ENCODE measurements at places on chromosomes 5 and 9.

DNA sequence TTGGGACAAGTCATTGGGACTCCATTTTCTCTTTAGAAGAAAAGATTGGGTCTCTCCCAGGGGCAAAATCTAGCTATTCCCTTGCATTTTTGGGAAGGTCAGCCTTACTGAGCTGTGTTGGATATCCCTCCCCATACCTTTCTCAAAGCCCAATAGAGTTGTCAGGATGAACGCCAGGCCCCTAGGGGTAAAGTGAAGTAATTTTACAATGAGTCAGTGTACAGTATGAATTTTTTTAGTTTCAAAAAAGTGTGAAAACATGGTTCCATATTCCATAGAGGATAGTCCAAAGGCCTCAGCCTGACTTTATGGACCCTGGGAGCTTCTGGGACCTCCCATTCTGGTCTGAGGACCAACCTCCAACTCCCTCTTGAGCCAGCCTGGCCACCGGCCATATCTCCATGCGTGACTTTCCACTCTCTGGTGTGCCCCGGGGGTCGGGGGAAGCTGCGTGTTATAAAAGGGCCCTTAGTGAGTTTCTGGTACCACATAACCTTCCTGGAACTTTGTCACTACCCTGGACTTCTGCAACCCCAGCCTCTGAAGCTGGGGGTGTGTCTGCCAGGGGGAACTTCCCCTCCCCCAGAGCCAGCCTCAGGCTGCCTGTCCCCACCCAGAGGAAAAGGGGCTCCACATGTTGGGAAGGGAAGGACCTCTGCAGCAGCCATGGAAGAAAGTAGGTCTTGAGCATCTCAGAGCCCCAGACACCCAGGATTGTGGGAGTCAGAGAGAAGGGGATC lies 52.4 kb upstream of the SYNPO start:
- DNase-seq: no peak

- peak; percentile 42 for DNase-seq
These were observed at the start of gene PCDHGB3 for GRCh38 chr5:141369994-141370848. TSS of gene PCDHGB3 (plus strand) at chr5:141370242. CDS start at chr5:141370395, 153 bp downstream.

DNA sequence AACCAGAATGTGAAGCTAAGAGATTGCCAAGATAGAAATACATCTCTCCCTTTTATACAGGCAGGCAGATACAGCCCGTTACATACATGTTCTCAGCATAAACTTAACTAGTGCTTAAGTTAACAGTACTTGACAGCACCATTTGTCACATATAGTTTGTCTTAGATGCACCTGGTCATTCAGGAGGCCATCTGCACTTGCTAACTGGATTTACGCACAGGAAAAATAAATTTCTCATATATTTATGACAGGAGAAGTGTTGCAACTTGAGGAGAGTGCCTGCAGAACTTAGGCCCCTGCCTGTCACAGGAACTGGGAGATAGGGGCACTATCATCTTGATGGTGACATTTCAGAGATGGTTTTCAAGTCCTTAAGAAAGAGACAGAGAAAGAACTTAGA lies 1462.1 kb upstream of the CDH9 start:
- no peak for DNase-seq

DNA sequence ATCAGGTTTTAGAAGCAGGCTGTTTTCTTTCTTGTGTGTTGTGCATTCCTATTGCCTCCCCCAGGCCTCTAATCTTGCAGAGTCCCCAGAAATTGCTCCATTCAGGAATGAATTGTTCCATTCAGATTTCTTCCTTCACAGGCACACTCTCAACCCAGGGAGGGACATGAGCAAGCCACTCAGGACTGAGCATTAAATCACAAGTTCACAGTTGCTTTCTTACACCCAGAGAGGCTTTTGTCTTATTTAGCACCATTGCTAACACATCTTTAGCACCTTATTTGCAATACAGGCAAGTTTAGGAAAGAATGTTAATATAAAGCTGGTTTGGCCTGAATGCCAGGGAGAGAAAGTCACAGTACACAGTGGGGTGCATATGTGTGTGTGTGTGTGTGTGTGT lies 221.4 kb downstream of the RAB3C start:
- DNase-seq: no peak

DNA sequence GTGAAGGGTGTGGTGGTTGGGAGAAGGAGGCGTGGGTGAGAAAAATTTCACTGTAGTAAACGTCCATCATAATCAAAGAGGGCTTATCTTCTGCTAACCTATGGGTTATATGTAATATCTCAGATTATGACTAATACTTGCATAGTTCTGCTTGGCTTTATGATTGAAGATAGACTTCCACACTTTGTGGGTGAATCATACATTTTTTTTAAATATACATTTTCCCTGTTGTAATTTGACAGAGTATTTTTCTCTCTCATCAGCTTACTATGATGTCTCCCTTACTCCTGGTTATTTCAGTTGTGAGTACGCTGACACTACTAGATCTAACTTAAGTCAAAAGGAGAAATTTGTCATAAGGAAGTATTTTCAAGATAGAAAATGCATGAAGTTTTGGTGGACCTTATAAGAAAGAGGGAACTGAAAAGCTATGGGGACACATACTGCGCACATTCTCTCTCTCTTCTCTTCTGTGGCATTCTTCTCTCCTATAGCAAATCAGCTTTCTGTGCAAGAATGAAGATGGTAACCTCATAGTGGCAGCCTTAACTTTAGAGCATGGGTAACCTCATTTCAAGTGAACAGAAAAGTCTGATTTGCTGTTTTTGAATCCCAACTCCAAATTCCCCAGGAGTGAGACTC lies 4.9 kb upstream of the JAK2 start:
- DNase-seq: no peak

DNA sequence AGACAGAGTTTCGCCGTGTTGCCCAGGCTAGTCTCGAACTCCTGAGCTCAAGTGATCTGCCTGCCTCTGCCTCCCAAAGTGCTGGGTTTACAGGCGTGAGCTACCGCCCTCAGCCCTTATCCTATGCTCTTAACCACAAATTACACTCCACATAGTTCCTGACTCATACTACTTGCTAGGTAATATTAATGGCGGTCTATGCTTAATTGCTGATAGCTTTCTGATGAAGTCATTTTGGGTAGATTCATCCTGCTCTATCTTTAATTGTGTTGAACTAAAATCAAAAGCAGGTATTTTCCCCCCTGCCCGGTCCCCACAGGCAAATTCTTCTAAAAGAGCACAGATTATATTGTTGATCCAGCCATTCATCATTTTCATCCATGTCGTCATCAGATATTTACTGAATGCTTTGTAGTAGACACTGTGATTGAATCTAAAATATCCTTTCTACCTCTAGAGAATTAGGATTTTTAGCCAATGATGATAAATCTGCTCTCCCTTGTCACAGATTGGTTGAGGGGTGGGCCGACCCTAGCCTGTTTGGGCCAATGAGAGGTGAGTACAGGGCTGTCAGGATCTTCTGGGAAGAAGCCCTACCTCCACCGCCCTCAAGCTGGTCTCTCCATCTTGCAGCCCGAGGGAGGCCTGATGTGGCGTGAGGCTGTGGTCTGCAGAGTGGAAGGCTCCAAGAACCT lies 144.8 kb downstream of the NR3C1 start:
- no peak for DNase-seq

DNA sequence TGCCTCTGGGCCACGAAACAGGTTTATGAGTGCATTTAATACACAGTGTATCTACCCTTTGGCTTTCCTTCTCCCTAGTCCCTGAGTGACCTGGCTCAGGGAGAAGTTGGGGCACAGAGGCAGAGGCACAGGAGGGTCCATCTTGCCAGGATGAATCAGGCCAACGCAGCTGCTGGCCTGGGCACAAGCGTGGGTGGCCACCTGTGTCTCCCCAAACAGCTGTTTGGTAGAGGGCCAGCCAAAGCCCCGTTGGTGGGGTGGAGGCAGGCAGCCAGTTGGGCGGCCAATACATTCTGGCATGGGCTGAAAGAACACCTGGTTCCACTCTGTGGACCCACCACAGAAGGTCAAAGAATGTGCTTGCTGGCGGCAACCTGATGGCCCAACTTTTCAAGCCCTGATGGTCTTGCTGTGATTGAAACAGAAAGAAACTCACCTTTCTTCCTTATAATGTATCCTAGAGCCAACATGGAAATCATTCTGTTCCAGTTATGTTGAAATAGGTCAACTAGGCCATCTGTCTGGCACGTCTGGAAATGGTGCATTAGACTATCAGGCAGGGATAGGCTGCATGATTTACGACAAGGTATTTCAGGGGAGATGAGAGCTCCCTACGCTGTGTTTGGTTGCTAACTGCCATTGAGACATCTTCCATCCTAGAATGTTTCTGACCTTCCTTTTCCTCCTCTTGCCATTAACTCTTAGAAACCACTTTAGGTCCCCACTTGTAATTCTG lies 337.4 kb downstream of the ADAMTS6 start:
- DNase-seq: no peak

GRCh38 chr9:113963696-113964494 lies 87.8 kb downstream of the ZNF618 start:
- no peak for DNase-seq

DNA sequence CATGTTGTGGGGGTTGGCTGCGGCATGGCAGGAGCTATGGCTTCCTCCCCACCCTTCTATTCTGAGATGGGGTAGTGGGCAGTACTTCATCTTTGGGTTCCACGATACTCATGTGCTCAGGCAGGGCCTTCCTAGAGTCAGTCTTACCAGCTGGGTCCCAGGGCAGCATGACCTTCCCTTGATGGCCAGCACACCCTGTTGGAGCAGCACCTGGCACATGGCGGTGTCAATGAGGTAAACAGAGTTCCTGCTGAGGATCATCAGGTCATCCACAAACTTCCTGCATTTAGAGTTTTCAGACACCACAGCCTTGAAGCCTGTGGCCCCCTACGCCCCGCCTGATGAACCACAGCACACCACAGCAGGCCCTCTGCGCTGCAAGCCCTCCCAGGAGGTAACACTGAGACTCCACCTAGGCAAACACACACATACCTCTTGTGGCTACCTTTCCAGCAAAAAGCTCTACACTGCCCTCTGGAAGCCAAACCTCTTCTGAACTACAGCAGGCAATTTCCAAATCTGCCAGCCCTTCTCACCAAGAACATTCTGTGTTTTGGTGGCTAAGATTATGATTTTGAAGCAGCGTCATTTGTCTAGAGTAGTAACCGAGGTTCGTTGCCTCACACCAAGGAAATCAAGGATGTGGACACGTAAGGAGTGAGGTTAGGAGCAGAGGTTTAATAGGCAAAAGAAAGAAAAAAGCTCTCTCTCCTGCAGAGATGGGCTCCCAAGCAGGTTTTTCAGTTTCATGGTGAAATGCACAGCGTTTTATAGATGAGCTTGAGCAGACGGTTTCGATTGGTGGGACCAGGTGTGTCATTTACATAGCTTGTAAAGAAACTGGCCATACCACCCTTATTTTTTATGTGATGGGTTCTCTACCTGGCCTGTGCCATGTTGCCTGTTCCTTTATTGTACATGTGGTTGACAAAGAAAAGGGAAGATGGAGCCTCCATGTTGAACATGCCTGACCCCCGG lies 20.3 kb upstream of the TMEM174 start:
- DNase-seq: no peak

- DNase-seq: peak; percentile 51
These were observed 41.9 kb upstream of the AGXT2 start for GRCh38 chr5:35089334-35090314.
